ENCODE measurements at places on chromosomes 12 and 14.

GRCh38 chr12:123127182-123127495, 23.8 kb downstream of the PITPNM2 start:
- no peak for DNase-seq

DNA sequence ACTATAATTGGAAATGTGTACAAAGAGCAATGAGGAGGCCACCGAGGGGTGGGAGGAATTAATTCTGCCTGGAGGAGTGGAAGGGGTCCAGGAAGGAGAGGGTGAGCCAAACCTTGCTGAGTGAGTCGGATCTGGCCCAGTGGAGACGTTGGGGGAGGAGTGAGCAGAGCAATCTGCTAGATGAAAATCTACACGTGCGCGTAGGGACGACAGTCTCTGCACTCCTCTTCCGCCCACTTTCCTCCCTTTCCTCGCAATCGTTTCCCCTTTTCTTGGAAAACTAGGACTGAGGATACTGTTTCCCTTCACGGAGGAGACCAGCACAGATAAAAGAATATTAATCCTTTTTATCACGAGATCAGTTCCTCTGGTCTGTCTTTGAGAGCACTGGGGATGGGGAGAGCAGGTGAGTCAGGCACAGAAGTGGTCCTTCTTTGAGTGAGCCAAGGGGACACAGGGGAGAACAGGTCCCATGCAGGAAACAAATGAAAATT, 2.9 kb upstream of the NAB2 start:
- DNase-seq = peak; percentile 20

GRCh38 chr12:4933411-4933810, 23.7 kb downstream of the KCNA1 start:
- no peak for DNase-seq

DNA sequence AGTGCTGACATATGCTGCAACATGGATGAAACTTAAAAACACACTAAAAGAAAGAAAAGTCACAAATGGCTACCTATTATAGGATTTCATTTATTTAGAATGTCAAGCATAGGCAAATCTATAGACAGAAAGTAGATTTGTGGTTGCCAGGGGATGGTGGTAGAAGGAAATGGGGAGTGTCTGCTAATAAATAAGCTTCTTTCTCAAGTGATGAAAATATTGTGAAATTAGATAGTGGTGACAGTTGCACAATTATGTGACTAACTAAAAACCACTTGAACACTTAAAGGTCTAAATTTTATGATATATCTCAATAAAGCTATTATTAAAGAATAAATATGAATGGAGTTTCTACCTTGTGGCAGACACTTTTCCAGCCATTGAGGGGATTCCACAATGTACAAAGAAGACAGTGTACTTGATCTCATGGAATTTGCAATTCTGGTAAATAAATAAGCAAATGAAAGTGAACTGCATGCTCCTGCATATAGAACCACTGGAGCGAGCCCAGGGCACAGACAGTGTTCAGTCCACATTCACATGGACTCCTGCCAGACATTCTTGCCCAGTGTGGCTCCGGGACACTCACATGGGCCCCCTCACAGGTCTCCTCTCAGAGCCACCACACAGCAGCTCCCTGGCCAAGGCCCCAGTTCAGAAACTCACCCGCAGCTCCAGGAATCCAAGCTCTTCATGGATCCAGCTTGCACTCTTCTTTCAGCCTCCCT, 107.1 kb upstream of the ARID2 start:
- DNase-seq = no peak

DNA sequence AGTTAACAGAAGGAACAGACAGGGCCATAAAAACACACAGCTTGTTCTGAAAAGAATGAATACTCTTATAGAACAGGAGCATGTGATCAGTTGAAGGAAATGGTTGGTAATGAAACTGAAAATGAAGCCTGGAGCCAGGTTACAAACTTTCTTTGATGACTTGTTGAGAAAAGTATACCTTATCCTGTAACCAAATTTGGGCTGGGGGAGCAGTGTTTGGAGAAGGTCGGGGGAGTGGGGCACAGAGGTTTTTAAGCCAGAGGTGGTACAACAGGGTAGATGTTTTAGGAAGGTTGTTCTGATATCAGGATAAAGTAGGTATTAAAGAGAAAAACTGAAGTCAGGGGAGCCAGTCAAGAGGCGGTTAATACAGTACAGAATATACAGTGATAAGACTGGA, 8.2 kb downstream of the GOLT1B start:
- no peak for DNase-seq

DNA sequence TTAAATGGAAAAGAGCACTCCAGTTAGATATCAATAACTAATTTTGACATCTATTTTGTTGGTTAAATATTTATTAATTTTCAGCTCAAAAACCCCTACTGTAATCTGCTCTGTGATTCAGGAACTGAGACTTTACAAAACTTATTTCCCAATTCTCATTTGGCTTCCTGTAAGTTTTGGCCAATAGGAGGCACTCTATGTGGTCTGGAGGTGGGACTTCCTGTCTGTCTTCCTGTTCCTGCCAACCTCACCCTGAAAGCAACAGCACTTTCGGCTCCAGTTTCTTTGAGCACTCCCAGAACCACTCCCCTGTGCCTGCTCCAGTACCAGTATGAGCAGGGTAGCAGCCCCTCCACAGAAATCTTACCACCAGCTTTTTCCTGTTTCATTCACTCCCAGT, 1027.0 kb downstream of the VRK1 start:
- no peak for DNase-seq

GRCh38 chr14:73457041-73457923, 1.1 kb downstream of the NUMB start:
- peak; percentile 40 for DNase-seq

DNA sequence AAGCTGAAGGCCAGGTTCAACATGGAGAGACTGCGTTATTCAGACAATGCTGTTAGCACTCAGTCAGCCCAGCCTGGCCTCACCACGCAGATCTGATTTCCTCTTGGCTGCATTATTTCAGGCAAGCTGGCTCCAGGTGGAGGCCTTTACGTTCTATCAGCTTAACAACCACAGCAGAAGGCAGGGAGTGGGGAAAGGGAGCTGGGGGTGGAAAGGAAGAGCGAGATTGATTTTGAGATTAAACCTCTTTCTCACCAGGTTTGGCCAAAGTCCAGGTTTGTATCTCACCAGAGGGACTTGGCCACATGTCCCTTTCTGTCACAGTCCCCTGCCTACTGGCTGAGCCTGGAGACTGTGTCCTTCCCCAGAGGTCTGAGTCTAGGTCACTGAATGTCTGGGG, 543.7 kb upstream of the TMEM132C start:
- DNase-seq = no peak

DNA sequence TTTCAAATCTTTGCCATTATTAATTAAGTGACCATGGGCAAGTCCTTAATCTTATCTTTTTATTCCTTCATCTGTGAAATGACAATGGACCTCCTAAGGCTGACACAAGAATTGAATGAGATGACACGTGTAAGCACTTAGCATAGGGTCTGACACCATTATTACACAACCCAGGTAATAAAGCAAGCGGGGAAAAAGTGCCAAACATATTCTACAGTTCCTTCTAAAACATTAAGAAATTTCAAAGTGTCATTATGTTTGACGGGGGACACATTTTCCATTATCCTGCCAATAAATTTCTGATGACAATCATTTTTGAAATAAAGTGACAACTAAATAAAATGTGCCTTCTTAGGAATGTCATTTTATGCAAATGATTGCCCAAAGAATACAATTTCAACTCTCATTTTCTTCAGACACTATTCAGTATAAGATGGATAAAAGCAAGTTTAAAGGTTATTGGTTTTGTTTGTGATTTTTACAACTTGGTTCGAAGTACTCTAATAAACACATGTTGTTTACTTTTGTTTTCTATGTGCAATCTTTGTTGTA, 3.0 kb downstream of the ANKS1B start:
- no peak for DNase-seq

GRCh38 chr12:111011999-111012600, 91.7 kb upstream of the MYL2 start:
- DNase-seq = no peak

GRCh38 chr12:91361864-91362263, 179.2 kb upstream of the DCN start:
- peak; percentile 34 for DNase-seq

DNA sequence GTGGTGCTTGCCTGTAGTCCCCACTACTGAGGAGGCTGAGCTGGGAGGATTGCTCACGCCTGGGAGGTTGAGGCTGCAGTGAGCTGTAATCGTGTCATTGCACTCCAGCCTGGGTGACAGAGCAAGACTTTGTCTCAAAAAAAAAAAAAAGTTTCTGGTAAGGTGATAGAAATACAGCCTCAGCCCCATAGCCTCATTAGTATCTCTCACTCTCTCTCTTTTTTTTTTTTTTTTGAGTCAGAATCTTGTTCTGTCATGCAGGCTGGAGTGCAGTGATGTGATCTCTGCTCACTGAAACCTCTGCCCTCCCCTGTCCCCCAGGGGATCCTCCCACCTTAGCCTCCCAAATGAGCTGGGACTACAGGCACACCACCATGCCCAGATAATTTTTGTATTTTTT, 19.2 kb downstream of the MTHFD1 start:
- DNase-seq = no peak

DNA sequence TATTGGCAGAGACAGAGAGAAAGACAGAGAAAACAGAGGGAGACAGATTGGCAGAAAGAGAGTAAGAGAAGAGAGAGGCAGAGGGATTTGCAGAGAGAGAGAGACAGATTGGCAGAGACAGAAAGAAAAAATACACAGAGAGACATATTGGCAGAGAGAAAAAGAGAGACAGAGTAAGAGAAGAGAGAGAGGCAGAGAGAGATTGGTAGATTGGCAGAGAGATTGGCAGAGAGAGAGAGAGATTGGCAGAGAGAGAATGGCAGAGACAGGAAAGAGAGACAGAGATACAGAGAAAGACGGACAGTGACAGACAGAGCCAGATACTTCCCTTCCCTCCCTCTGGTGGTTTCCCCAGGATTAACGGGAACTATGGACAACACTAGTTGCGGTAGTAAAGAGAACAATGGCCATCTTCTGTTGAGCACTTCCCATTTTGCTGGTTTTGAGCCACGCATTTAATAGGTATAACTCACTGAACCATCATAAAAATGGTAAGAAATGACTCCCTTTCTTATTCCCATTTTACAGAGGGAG, 2.6 kb upstream of the NOS1 start:
- DNase-seq = no peak

- DNase-seq = peak; percentile 44
Observed at GRCh38 chr12:93419388-93420034, 22.2 kb downstream of the UBE2N start.

DNA sequence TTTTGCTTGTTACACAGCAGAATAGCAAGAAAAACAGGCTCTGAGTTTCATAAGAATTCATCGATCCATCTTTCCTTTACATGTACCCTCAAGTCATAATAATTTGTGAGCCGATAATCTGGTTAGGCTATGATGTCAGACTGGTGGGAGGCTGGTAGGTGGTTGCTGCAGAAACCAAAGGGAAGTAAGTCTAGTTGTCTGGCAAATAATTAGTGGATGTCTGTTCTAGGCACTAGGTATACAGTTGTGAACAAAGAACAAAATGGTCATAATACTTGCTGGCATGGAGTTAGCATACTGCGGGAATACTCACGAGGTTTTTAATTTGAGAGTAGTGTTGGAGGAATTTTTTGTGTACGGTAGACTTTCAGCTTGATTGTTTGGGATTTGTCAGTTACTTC, 8.8 kb downstream of the SUSD6 start:
- DNase-seq = no peak

DNA sequence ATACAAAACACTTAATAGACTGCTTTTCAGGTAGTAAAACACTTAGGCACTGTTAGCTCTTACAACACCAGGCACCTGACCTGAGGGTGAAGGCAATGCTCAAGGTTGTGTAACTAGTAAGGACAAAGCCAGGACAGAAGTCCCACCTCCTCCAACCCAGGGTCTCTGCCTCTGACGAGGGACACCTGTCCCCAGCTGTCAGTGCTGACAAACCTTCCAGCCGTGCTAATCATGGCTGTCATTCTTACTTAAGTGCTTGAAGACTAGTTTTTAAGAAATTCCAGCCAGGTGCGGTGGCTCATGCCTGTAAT, 62.5 kb upstream of the MAX start:
- no peak for DNase-seq

DNA sequence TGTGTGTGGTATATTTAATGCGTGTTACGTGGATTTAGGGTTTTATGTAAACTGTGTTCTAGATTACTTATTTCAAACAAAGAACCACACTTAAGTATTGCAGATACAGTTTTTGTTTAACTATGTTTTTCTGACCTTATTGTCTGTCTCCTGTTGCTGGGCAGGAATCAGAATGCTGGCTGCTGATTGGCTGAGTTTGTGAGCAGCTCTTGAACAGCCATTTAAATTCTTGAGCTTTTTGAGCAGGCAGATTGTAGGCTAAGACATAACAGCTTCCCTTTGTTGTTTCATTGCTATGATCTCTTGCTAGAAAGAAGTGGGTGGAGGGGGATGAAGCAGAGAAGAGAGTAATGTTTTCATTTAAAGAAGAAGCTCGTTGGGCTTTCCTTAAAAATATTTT, 52.2 kb downstream of the ATF7IP start:
- peak; percentile 56 for DNase-seq

DNA sequence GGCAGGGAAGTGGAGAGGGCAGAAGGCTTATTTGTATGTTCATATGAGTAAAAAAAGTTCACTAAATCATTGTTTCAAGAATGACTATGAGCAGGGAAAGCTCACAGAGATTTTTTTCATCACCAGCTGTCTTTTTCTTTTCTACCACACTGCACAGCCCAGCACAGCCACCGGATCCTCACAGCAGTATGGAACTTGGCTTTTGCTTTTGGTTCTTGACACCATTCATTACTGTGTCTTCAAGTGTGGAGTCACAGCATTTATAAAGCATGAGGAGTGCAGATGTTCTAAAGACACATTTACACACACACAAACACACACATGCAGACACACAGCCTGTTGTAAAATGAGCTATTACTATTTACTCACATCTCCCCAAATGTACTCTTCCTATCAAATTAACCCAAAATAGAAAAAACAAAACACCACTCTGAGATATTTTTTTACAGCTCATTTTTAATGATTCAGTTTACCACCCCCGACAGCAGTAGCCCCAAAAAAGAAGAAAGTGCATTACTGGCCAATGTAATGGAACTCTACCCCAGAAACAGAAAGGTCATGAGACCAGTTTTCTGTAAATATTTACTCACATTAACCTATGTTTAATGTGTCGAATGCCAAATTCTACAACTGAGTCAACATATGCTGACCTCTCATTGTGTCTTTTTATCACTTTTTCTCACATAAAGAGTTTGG, 60.5 kb downstream of the BTG1 start:
- DNase-seq = no peak

GRCh38 chr12:16417058-16417457, 69.6 kb downstream of the MGST1 start:
- no peak for DNase-seq

GRCh38 chr14:50015716-50016115, 100.7 kb downstream of the VCPKMT start:
- no peak for DNase-seq

DNA sequence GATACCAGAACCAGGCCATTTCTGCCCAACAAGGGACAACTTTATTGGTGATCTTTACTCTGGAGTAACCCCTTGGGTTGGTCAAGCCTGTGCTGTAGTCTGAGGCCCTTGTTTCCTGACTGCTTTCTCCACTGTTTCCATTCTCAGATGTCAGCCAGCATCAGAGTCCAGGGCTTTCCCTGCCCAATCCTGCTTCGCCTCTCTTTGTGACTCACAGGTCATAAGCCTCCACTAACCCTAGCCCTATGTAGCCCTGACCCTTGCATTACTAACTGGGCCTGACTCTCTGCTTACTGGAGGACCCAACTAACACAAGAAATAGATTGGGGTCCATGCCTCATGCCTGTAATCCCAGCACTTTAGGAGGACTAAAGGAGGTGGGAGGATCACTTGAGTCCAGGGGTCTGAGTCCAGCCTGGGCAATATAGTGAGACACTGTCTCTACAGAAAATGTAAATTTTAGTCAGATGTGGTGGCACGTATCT, 8.6 kb upstream of the SNRNP35 start:
- no peak for DNase-seq

- no peak for DNase-seq
Observed at GRCh38 chr12:28891126-28891525, 258.0 kb upstream of the FAR2 start.
